ENCODE measurements at places on chromosomes 16 and 17. TPM values are rescaled to one million over a fixed set of nuclear protein-coding genes. Genes with fewer than 3 reads are reported as not detected.

JPH3 gene
- total RNA-seq = not detected

DNA sequence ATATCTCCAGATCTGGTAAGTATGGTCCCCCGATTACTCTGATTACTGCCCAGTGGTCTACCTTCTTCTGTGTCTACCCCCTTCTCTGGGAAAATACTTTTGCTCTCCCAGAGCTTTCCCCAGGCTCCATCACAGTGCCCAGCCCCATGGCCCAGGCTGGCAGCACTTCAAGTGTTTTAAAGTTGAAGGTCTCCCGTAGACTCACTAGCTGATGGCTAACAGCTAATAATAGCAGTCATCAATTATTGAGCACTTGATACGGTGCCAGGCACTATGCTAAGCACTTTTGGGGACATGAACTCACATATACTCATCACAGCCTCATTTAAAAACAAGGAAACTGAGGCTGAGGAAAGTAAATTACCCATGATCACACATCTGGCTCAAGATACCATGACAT, 33.4 kb downstream of the DCUN1D3 start:
- no peak overlapping the region for H3K27ac ChIP-seq
- no peak for DNase-seq
- H3K36me3 ChIP-seq = peaks cover 6% of the 10 kb centered on the region
- no peak overlapping the region for H3K4me3 ChIP-seq
- H3K4me1 ChIP-seq = peaks cover 63% of the 10 kb centered on the region

TP53TG3 gene
- total RNA-seq = not detected

DNA sequence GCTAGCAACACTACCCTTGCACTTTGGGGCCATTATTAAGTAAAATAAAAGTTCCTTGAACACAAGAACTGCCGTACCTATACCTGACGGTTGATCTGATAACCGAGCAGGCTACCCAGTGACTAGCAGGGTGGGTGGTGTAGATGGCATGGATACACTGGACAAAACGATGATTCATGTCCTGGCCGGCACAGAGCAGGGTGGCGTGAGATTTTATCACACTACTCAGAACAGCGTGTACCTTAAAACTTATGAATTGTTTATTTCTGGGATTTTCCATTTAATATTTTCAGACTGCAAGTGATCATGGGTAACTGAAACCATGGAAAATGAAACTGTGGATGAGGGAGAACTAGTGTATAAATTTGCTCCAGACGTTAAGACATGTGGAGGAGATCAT, 41.0 kb upstream of the MSI2 start:
- no peaks in the 10 kb centered on the region for H3K27me3 ChIP-seq
- DNase-seq = no peak
